ENCODE measurements at places on chromosomes 13 and 19. TPM values are rescaled to one million over a fixed set of nuclear protein-coding genes. Genes with fewer than 3 reads are reported as not detected.

The CHAMP1 gene
- 16.8 TPM for total RNA-seq

The LILRB2 gene
- not detected for total RNA-seq

The VAV1 gene
- total RNA-seq: 7.6 TPM

The ZNF154 gene
- total RNA-seq: 2.5 TPM

The NRTN gene
- total RNA-seq: 1.3 TPM

The CGB1 gene
- not detected for total RNA-seq

The PRSS57 gene
- not detected for total RNA-seq

The SIGLEC5 gene
- not detected for total RNA-seq

The RNF113B gene
- total RNA-seq: not detected

The FLT1 gene
- 9.7 TPM for total RNA-seq

The C5AR1 gene
- 2.7 TPM for total RNA-seq

The PEG3 gene
- total RNA-seq: 2.1 TPM

The CYP2A13 gene
- total RNA-seq: not detected

The DNAAF3 gene
- 0.53 TPM for total RNA-seq

The DMKN gene
- 449 TPM for total RNA-seq

The NPAS1 gene
- total RNA-seq: 1.1 TPM

The NKPD1 gene
- 1.1 TPM for total RNA-seq

The FGF9 gene
- not detected for total RNA-seq

The SCAMP4 gene
- 49.8 TPM for total RNA-seq

The FARP1 gene
- 3.2 TPM for total RNA-seq

The KLK4 gene
- total RNA-seq: not detected

The CEACAM8 gene
- not detected for total RNA-seq

The LHB gene
- total RNA-seq: not detected

The MISP3 gene
- total RNA-seq: 2.0 TPM

The ECSIT gene
- total RNA-seq: 42.0 TPM

The RFPL4AL1 gene
- not detected for total RNA-seq

The CEACAM20 gene
- not detected for total RNA-seq

The SMIM44 gene
- not detected for total RNA-seq
